ENCODE measurements at places on chromosomes 5 and 9. TPM values are rescaled to one million over a fixed set of nuclear protein-coding genes. Genes with fewer than 3 reads are reported as not detected.

The DOCK8 gene
- total RNA-seq, result 5.7 TPM

DNA sequence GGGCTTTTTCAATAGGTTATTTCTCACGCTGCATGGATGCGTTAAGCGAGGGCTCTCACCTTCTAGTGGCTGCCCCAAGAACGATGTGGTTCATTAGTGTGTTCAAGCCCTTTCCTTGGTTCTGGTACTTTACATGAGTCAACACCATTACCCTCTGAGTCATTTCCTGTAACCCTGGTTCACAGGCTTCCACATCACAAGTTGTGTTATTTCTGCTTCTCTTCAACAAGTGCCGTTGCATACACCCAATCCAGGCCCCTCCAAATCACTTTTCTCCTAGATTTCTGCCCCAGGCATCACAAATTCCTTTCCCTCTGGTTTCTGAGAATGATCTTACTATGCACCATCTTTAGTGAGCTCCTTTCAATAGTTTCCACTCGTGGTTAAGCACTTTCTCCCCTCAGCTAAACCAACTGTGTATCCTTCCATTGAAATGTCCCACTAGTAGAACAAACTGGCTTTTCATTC, 69.5 kb upstream of the RAD23B start:
- DNase-seq, result no peak

GRCh38 chr5:96176022-96176421, 214.4 kb upstream of the ELL2 start:
- no peak for DNase-seq

DNA sequence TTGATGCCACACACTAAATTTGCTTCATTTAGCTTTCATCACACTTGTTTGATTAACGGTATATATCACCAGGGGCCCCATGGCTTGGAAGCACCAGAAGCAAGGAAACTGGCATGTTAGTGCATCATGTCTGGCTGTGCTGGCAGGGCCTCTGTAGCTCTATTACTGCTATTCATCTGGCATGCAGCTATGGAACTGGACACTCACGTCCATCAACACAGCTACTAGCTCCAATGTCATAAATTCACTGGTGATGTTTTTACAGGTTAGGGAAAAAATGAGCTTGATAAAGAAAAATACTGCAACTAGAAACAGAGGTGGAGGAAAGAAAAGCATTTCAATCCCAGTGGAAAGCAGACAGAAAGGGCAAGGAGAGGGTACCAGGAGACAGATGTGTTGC, 343.2 kb downstream of the DEPDC1B start:
- DNase-seq, result no peak

The THBS4 gene
- 29.5 TPM for total RNA-seq

The SGCD gene
- 76.9 TPM for total RNA-seq

- DNase-seq, result no peak
These were observed 56.4 kb downstream of the NR3C1 start for GRCh38 chr5:143347046-143347445.

- DNase-seq, result peak; percentile 87
These were observed 7.3 kb upstream of the TSPAN17 start for GRCh38 chr5:176639981-176640380.
